ENCODE measurements at places on chromosomes 13 and 19.

- no peak for DNase-seq
Measured at GRCh38 chr19:29002336-29002735, 210.6 kb downstream of the UQCRFS1 start.

DNA sequence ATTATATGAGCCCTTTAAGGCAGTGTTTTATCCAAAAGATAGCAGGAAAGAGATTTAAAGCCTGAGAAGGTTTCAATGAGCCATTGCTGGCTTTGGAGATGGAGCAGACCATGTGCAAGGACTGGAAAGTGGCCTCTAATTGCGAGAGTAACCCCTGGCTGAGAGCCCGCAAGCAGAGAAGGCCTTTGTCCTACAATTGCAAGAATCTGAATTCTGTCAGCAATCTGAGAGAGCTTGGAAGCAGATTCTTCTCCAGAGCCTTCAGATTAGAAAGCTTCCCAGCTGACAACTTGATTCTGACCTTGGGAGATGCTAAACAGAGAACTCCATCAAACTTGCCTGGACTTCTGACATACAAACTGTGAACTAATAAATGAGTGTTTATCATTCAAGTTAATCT lies 528.7 kb upstream of the KLF12 start:
- DNase-seq: no peak

DNA sequence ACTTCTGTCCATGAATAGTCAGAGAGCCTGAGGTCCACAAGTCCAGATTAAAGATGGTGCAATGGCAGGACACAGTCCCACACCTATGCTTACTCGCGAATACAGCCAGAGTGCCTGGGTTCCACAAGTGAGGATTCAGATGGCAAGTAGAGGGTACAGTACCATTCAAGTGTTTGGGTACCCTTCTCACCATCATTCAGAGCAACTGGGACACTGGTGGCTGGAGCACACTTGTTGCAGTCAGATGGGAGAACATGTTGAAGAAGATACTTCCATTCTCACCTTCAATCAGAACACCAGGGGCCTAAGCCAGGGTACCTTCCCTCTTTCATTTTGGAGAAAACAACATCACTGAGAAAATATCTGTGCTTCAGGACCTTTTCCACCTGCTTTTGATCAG lies 43.7 kb upstream of the ZNF599 start:
- DNase-seq: no peak

DNA sequence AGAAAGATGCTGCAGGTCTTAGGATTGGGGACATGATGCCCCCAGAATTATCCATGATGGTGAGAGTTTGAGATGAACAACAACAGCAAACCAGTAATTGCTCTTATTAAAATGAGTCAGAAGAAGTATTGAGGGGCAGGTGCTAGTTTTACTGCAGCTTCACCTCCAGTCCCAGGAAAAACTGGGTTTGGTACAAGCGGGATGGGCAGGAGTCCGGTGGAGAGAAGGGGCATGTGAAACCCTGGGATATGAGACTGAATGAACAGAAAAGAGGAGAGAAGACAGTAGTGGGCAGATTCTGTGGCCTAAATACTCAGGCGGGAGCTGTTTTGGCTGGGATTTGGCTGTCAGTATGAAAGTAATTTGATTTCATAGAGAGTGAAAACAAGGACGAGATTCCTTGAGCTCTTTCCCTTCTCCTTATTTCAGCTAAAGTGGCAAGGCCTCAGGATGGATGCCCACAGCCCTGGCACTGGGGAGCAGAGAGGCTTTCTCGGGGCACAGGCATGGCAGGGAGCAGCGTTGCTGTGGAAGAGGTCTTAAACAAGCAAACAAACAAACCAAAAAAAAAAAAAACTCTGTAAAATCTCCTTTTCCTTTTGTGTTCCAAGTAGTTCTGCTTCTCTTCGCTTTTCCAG lies 30.7 kb downstream of the NFIX start:
- no peak for DNase-seq

DNA sequence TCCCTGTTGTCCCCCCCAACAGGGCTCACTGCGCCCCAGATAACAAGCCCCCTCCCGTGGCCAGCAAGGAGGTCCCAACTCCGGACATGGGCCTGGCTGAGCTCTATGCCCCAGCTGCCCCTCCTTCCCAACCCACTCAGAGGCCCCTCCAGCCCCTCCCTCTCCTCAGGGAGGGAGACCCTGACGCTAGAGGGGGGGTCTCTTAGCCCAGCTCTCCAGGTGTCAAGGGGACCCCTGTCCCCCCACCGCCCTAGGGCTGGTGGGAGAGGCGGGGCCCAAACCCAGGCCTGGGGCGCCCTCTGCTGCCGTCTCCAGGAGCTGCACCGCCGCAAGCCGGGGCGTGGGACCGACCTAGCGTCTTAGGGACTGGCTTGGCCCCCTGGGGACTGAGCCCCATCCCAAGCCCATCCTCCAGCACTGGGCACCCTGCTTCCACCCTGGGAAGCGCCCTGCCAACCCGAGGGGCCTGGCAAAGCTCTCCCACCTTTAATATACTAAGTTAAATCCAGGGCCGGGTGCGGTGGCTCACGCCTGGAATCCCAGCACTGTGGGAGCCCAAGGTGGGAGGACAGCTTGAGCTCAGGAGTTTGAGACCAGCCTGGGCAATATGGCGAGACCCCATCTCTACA lies 1.4 kb downstream of the GRIN3B start:
- DNase-seq: no peak

GRCh38 chr13:44796597-44797490 lies 192.4 kb downstream of the NUFIP1 start:
- DNase-seq: no peak

DNA sequence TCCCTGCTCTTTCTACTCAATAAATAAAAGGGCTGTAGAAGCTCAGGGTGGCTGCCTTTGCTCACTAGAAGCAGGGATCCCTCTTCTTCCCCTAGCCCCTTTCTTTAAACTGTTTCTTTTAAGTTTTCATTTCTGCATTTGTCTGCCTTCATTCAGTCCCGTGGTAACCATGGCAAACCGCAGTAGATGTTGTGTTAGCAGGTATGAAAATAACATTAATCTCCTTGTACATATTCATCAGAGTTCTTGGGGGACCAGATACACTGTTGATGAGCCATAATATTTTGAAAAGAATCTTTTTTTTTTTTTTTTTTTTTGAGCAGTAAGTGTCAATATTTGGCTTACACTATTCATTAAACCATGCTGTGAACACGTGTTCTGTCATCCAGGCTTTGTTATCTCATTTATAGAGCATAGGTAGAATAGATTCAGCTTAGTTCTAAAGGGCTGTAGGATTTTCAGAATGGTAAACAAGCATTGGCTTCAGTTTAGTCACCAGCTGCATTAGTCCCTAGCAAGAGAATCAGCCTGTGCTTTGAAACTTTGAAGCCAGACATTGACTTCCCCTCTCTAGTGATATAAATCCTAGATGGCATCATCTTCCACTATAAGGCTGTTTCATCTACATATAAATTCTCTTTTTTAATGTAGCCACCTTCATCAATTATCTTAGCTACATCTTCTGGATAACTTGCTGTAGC lies 59.4 kb upstream of the SPRY2 start:
- DNase-seq: no peak

DNA sequence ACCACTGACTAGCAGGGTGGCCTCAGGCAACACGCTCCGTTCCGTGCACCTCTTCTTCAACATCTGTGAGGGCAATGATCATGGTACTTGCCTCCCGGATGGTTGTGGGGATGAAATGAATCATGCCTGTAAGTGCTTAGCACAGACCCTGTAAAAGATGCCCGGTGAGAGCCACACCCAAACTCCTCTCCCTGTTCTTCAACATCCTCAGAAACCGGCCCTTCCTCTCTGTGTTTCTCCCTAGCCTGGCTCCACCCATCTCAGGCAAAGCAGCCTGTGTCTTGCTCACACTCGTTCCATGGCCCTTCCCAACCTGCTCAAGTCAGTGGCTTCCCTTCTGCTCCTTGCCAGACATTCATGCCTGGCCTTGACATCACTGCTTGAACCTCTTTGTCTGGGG lies 5.8 kb upstream of the DMKN start:
- DNase-seq: no peak

DNA sequence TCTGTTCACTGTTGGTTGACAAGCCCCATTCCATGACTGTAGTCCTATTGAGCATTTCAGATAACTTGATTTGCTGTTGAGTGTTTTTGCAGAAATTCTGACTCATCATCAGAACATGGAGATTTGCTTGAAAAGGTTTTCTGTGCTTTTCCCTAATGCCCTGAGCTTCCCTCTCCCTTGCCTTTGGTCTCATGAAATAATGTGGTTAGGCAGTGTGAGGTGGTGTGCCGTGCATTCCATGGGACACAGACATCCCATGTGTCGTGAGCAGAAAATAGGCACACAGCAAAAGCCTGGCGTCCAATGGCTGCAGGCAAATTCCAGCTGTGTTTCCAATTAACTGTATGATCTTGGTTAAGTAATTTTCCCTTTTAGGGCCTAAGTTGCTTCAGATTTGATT lies 197.4 kb downstream of the DLEU7 start:
- DNase-seq: no peak

DNA sequence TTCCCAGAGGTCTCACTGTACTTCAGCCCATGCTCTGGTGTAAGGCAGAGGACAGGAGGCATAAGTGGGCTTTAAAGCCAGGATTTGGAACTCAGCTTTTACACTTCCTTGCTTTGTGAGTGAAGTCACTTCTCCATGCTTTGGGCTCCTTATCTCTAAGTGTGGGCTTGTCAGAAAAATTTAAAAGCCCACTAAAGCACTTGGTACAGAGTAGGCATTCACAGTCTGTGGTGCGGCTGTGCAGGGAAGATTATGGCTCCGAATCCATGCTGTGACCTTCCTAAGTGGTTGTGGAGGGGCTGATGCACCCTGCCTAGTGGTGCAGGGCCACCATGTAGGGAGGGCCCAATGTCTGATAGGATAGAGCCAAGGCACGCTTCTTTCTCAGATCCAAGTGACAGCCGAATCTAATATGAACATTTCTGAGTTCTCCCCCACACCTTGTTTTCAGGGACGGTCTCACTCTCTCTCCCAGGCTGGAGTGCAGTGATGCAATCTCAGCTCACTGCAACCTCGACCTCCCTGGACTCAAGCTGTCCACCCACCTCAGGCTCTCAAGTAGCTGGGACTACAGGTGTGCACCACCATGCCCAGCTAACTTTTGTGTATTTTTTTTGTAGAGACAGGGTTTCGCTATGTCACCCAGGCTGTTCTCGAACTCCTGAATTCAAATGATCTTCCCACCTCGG lies 6.9 kb downstream of the TIMM29 start:
- no peak for DNase-seq

DNA sequence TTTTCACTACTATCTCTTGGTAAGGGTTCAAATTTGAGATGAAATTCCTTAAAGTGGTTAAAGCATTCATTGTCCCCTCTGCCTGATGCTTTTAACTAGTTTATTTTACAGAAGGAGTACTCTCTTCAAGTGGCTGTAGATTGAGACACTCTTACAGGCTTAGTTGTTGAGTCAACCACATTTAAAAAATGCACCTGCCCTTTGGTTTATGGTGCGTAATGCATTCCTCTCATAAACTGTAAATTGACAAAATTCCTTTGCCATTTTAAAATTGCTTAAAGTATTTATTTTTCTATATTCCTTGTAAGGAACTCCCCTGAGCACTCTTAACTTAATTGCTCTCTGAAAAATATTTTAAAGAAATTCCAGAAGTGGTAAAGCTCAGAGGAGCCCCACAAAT lies 826 bp upstream of the GPC5 start:
- no peak for DNase-seq

DNA sequence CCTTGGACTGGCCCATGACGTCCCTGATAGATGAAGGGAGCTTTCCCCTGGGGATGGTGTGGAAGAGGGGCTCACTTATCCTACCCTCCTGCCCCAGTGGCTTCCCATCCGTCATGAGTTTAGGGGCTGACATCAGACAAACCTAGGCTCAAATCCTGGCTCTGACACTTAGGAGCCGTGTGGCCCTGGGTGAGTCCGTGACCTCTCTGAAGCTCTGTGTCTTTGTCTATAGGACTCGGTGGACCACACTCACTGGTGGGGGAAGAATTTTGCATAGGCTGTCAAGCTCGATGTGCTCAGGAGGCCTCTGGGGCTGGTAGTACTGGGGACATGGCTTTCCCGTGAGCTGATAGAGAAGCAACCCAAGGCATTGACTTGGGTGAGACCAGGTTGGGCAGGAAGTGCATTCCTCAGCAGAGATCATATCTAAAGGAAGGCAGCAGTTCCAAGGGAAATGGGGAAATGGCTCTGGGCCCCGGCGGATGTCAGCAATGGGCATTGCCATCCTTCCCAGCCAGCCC lies 17.4 kb upstream of the AP1M2 start:
- no peak for DNase-seq
